Kidney (tissue), 22 donors: ENCODE measurements at places on chromosomes 1 and 21. TPM values are rescaled to one million over a fixed set of nuclear protein-coding genes. Genes with fewer than 3 reads are reported as not detected.

- no peaks in the 10 kb centered on the region for H3K36me3 ChIP-seq
- DNase-seq: peak; percentile 82
- H3K4me1 ChIP-seq: no peaks in the 10 kb centered on the region
- no peak overlapping the region for H3K4me3 ChIP-seq
- no peak overlapping the region for H3K27ac ChIP-seq
- H3K27me3 ChIP-seq: no peaks in the 10 kb centered on the region
Measured at GRCh38 chr1:232538224-232538942, 91.5 kb downstream of the SIPA1L2 start.

The CCDC185 gene
- 0.13 TPM for total RNA-seq

- H3K4me3 ChIP-seq: no peak overlapping the region
- no peak for DNase-seq
- H3K27ac ChIP-seq: no peak overlapping the region
Measured at GRCh38 chr21:38299671-38300070, 42.9 kb downstream of the KCNJ15 start.

DNA sequence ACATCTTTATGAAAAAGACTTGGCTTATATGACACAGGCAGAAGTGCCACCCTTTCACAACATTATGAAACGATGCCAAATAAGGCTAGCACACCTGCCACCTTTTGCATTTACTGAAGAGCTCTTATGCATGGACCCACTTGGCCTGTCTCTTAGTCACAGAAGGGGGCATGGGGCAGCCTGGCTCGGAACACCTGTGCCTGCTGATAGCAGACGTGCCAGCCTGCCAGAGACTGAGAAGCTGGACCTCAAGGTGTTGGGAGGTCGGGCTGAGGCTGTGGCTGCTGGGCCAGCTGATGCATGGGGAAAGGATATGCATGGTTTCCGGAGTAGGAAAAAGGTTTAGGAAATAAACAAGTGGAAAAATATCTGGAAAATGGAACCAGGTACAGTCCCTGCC is 21.5 kb downstream of the RCAN1 start:
- no peak for DNase-seq
- H3K27me3 ChIP-seq: no peaks in the 10 kb centered on the region
- H3K4me1 ChIP-seq: peaks cover 18% of the 10 kb centered on the region
- H3K4me3 ChIP-seq: no peak overlapping the region
- no peak overlapping the region for H3K27ac ChIP-seq

The S100A16 gene
- 119 TPM for total RNA-seq

The MARK1 gene
- 5.3 TPM for total RNA-seq

DNA sequence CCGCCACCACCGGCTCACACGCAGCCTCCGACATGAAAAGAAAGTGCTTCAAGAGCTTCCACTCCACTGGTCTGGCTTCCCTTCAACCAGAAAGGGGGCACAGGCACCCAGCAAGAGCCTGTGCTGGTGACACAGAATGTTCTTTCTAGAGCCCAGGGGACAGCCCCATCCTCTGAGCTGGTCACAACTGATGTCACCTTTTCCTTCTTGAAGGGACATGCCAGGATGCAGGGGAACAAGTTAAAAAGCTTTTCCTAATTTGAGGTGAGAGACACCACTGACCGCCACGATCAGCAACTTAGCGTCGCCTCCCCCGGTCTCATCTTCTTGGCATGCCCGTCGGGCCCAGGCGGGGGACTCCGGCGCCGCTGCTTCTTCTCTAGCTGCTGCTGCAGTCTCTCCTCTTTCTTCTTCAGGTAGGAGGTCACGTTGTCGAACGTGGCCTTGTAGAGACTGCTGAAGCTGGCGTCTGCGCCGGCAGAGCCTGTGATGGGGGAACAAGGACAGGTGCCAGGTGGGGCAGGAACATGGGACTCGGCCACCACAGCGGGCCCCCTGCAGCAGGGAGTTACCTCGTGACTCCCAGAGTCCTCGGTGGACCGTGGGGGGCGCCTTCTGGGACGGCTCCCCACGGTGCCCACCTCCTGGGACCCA is 29.5 kb downstream of the WDR4 start:
- no peak for DNase-seq
- no peak overlapping the region for H3K27ac ChIP-seq
- no peak overlapping the region for H3K4me3 ChIP-seq
- H3K36me3 ChIP-seq: peaks cover 24% of the 10 kb centered on the region
- H3K4me1 ChIP-seq: no peaks in the 10 kb centered on the region

GRCh38 chr1:107943694-107944093 is 21.3 kb downstream of the VAV3 start:
- no peaks in the 10 kb centered on the region for H3K4me1 ChIP-seq
- H3K27ac ChIP-seq: no peak overlapping the region
- no peak for DNase-seq

The CLCC1 gene
- 32.1 TPM for total RNA-seq

The TMEM9 gene
- total RNA-seq: 81.9 TPM

- H3K27me3 ChIP-seq: no peaks in the 10 kb centered on the region
- H3K27ac ChIP-seq: peak overlapping the region; percentile 56
- no peak for DNase-seq
Measured at GRCh38 chr1:169060043-169060722, 46.3 kb upstream of the ATP1B1 start.

GRCh38 chr1:59159557-59160203 is 137.2 kb upstream of the FGGY start:
- H3K4me1 ChIP-seq: no peaks in the 10 kb centered on the region
- DNase-seq: no peak
- no peak overlapping the region for H3K4me3 ChIP-seq
- no peak overlapping the region for H3K27ac ChIP-seq
- no peaks in the 10 kb centered on the region for H3K27me3 ChIP-seq
- no peaks in the 10 kb centered on the region for H3K36me3 ChIP-seq

The C1orf226 gene
- 15.2 TPM for total RNA-seq

DNA sequence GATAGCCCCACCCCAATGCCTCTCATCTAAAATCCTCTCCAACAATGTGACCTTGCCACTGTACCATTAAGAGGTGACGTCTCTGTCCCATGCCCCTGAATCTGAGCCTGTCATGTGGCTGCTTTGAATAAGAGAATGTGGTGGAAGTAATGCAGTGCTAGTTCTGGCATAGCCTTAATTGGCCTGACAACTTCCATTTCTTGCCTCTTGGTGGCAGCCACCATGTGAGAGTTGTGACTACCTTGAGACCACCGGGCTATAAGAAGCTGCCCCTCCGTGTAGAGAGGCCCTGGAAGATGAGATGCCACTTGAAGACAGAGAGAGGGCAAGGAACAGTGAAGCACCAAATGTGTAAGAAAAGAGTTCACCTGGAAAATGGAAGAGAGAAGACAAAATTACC is 95.4 kb downstream of the POFUT2 start:
- no peaks in the 10 kb centered on the region for H3K4me1 ChIP-seq
- H3K27ac ChIP-seq: no peak overlapping the region
- H3K4me3 ChIP-seq: no peak overlapping the region
- no peaks in the 10 kb centered on the region for H3K36me3 ChIP-seq

GRCh38 chr1:156802421-156802935 is 14.2 kb downstream of the SH2D2A start:
- no peaks in the 10 kb centered on the region for H3K4me1 ChIP-seq
- H3K27ac ChIP-seq: no peak overlapping the region
- no peaks in the 10 kb centered on the region for H3K27me3 ChIP-seq

DNA sequence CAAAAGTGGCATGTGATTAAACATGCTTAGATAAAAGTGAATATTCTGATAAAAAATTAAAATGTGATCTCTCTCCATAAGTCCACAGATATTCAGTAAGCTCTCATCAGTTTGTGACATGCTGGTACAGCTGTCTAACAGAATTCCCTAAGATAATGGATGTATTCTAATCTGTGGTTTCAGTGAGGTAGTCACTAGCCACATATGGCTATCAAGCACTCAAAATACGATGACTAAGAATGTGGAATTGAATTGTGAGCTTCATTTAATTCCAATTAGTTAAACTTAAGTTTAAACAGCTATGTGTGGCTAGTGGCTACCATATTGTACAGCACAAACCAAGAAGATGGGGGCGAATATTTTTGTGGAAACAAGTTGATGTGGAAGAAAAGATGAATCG is 4.1 kb upstream of the REG4 start:
- H3K27ac ChIP-seq: no peak overlapping the region
- H3K4me1 ChIP-seq: no peaks in the 10 kb centered on the region
- no peak for DNase-seq

The RNU1-1 gene
- total RNA-seq: 8,605 TPM

DNA sequence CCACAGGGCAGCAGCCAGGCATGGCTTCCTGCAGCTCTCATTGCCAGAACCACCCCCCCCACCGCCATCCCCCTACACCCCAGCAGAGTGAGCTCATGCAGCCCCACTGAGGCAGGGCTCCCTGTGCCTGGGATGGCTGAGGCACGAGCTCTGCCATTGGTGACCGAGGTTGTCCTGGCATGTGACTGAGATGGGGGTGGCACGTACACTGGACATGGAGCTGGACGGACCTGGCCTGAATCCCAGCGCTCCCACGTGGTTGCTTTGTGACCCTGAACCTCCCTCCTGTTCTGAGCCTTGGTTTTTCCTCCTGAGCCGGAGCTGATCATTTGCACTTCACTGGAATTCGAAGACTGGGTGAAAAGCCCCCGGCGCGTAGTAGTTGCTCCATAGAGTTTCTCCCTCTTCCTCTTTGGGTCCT is 28.3 kb downstream of the ALPL start:
- peaks cover 36% of the 10 kb centered on the region for H3K4me1 ChIP-seq
- peak; percentile 92 for DNase-seq
- no peak overlapping the region for H3K4me3 ChIP-seq
- H3K27ac ChIP-seq: peak overlapping the region; percentile 90
- no peaks in the 10 kb centered on the region for H3K27me3 ChIP-seq

DNA sequence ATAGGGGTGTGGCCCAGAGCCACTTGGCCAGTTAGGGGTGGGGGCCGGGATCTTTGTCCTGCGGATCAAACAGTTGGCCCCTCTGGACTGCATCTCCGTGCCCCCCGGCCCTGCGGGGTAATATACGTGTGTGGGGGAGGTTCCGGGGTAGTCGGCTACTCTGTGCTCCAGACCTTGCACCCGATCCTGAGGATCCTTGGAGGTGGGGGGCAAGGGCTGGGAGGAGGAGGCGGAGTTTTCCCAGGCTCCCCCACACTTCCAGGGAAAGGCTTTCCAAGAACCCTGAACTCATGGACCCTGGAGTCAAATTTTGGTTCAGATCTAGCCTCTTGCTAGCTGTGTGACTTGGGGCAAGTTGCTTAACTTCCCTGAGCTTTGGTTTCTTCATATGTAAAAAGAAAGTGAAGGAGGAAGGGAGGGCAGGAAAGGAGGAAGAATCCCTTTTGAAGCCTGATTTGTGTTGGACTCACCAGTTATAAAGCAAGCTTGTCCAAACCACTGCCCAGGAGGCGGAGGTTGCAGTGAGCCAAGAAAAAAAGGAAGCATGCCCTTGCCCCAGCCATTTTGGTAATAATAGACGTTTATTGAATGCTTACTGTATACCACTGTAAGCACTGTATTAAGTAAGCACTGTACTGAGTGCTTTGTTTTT is 686 bp downstream of the MIIP start:
- H3K36me3 ChIP-seq: no peaks in the 10 kb centered on the region
- H3K27ac ChIP-seq: peak overlapping the region; percentile 63
- peak; percentile 43 for DNase-seq
- no peaks in the 10 kb centered on the region for H3K27me3 ChIP-seq

DNA sequence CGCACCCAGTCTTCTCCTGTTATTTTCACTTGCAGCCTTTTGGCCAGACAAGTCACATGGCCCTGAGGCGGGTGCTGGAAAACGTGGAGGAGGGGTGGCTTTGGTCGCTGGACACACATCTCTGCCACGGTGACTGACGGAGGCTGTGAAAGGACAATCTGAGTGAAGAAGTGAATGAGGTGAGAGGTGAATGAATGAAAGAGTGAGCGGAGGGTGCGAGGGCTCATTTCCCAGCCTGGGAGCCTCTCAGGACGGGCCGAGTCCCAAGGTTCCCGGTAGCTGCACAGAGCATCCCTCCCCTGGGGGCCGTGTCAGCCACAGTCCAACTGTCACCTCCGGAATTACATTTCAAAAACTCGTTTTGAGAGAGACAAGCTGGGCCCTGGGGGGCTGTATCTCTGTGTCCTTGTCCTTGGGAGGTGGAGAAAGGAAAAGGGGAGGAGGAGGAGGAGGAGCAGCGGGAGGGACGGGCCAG is 89.6 kb downstream of the UBIAD1 start:
- no peak overlapping the region for H3K4me3 ChIP-seq
- peak; percentile 46 for DNase-seq
- H3K27me3 ChIP-seq: no peaks in the 10 kb centered on the region
- H3K27ac ChIP-seq: no peak overlapping the region

- no peaks in the 10 kb centered on the region for H3K27me3 ChIP-seq
- no peaks in the 10 kb centered on the region for H3K36me3 ChIP-seq
- no peak overlapping the region for H3K27ac ChIP-seq
- H3K4me1 ChIP-seq: no peaks in the 10 kb centered on the region
Measured at GRCh38 chr1:205658943-205659581, 21.2 kb downstream of the SLC45A3 start.
